Cardiac fibroblast (primary cell): ENCODE measurements at places on chromosomes 7 and 10.

GRCh38 chr7:73539709-73540108 lies 17.6 kb upstream of the BAZ1B start:
- DNase-seq = no peak

GRCh38 chr10:14543046-14543903 lies 212.6 kb upstream of the FRMD4A start:
- DNase-seq = peak; percentile 23

- DNase-seq = no peak
Measured at GRCh38 chr10:128147064-128147463, 20.8 kb upstream of the MKI67 start.

DNA sequence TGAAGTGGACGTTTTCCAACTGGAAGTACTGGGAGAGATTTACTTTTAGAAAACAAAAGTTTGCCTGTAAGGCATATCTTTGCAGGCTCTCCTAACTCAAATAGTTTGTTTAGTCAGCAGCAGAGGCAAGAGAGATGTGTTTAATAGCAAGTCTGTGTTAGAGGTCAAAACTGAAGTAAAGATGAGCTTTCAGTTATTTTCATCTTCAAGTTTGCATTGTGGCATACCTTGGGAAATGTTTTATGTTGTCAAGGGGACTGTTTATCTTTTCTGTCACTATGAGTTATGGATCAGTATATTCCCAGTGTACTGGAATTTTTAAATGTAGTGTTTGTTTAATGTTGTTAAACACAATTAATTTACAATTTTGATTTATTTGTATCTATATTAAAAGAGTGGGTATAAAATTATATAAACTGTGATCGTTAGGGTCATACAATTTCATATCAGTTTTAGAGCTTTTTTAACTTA lies 169.7 kb upstream of the PPP1R3A start:
- no peak for DNase-seq

- DNase-seq = peak; percentile 14
Measured at GRCh38 chr7:84207025-84207424, 12.4 kb upstream of the SEMA3A start.

- DNase-seq = no peak
Measured at GRCh38 chr7:36943591-36944435, 219.5 kb upstream of the AOAH start.

- no peak for DNase-seq
Measured at GRCh38 chr7:55518836-55519235, 53.5 kb downstream of the VOPP1 start.

DNA sequence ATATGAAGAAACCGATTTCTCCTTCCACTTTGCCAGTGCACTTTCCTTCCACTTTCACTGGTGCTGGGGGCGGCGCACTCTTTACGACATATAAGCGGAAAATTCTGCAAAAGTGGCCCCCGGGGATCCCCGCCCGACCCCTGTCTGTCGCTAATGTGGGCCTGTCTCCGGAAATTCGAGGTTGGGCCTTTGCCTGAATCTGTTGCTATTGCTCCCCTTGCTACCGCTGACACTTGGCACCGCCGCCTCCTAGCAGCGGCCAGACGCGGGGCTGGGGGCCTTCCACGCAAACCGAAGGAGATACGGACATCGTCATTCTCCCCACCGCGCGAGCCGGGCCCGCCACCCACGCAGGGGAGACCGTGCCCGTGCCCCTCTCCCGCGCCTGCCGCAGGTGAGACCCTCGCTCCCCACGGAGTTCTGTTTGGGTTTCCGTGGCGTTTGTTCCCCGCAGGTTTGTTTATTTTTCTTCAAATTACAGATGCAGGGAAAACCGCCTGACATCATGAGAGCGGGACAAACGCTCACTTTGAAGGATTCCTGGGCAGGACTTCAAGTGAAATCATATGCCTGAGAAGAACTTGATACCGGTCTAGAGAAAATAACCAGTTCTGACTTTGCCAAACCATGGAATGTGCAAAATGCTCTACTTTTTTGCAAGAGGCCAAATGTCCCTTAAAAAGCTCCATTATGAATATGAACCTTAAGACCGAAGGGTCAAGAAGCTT lies 5.0 kb downstream of the TWIST1 start:
- DNase-seq = peak; percentile 68

DNA sequence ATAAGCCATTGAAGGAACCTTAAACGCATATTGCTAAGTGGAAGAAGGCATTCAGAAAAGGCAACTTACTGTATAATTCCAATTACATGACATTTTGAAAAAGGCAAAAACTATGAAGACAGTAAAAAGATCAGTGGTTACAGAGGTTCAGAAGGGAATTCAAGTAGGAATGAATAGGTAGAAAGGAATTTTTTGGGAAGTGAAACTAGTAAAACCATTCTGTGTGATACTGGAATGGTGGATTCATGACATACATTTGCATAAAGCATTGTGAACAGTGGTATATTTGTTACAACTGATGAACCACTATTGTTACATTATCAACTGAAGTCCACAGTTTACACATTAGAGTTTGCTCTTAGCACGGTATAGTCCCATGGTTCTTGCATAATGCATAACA lies 114.2 kb upstream of the GPR22 start:
- DNase-seq = peak; percentile 18

GRCh38 chr10:58698777-58699356 lies 186.2 kb downstream of the BICC1 start:
- DNase-seq = peak; percentile 30

DNA sequence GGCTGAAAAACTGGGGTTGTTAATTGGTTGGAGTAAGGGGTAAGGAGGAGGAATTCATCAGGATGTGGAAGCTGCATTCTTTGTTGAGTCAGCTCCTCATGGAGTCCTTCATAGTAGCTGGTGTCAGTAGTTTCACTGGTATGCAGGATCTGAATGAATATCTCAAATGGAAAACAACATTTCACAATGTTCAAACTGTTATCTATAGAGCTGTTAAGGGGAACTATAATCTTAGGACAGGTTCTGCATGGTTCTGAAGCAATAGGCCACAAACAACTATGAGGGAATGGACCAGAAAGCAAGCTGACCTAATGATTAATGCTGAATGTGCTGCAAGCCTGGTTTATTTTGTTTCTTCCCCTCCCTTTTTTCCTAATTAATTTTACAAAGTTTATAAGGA lies 225.8 kb downstream of the IPMK start:
- no peak for DNase-seq

- DNase-seq = no peak
Measured at GRCh38 chr10:129179972-129180678, 286.9 kb upstream of the MGMT start.

DNA sequence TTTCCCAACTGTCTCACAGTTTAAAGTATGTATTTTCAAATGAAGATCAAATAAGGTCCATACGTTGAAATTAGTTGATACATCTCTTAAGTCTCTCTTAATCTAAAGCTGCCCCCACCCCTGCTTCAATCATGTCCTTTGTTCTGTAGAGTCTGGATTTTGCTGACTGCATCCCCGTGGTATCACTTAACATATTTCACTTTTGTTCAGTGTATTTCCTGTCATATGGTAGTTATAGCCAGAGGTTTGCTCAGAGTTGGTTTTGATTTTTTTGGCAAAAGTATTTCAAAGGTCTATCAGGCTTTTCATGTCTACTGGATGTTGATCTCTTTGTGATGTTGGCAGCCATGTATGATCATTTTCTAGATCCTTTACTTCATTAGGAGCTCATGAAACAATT lies 54.4 kb upstream of the ARID5B start:
- no peak for DNase-seq

GRCh38 chr10:11096422-11096821 lies 78.8 kb downstream of the CELF2 start:
- no peak for DNase-seq

- DNase-seq = no peak
Measured at GRCh38 chr7:87316097-87316700, 29.3 kb upstream of the CROT start.

DNA sequence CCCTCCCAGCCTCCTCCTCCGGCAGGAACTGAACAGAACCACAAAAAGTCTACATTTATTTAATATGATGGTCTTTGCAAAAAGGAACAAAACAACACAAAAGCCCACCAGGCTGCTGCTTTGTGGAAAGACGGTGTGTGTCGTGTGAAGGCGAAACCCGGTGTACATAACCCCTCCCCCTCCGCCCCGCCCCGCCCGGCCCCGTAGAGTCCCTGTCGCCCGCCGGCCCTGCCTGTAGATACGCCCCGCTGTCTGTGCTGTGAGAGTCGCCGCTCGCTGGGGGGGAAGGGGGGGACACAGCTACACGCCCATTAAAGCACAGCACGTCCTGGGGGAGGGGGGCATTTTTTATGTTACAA lies 83.3 kb downstream of the PAX2 start:
- DNase-seq = no peak

- DNase-seq = no peak
Measured at GRCh38 chr7:94748376-94748775, 92.4 kb upstream of the SGCE start.

DNA sequence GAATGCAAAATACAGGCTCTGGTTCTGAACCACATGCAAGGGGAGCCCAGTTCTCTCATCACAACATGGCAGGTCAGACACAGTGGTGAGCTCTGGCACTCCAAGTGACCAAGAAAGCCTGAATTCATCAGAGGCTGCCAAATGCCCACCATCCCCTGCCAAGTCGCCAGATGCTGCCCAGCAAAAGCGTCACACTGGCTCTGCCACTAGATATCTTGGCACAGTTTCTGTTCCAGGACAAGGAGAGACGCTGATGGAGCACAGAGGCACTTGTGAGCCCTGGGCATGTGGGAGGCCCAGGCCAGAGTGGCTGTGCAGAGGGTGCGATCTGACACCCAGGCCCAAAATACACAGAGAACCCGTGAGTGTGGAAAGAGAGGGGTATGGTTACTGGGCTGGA lies 57.8 kb downstream of the GAD2 start:
- no peak for DNase-seq

- no peak for DNase-seq
Measured at GRCh38 chr10:89869592-89870156, 168.3 kb downstream of the KIF20B start.

DNA sequence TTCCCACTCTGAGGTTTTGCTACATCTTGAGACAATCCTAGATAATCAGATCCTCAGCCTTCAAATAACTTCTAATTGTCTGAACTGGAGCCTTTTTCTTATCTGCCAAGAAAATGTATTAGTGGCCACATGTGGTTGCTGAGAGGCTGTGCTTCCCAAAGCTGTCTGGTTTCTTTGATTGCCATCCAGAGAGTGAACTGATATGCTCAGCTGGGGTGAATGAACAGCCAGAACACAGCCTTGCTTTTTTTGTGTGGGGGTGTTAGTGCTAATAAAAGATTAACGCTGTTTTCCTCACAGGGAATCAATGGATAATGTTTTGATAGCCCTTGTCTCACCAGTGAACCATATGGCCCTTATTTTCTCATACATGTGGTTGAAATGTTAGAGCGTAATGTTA lies 66.9 kb downstream of the BBS9 start:
- DNase-seq = no peak

GRCh38 chr10:92567952-92568600 lies 5.8 kb downstream of the IDE start:
- peak; percentile 59 for DNase-seq

DNA sequence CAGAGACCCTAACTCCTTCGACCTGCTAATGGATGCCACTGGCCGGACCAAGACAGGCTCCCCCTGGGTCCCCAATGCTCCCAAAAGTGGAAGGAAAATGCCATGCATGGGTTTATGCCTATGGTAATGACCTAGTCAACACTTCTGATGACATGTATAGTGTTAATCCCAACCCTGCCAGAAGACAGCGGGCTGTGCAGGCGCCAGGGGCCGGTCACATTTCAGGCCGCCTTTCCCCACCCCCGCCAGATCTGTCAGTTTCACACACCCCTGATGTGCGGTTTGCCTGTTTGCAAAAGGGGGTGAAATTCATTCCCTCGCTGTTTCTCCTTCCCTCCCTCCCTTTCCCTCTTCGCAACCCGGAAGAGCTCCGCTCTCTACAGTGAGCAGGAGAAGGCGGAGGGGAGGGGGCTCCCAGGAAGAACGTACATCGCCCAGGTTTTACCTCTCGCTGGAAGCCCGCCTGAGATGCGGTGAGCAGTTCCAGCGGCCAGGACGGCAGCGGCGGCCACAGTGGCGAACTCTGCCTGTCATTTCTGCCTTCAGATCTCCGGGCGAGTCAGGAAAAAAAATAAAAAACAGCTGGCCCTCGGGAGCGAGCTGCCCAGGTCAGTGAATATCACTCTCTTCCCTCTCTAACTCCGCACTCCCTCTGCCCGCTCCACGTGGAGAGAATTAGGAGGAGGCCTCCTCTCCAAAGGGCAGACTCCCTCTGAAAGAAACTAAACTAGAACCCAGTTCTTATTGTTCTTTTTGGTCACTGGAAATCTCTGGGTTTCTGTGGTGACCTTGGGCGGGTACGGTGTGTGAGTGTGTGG lies 9.4 kb upstream of the GATA3 start:
- DNase-seq = no peak

- DNase-seq = peak; percentile 48
Measured at GRCh38 chr10:113035732-113036312, 85.8 kb downstream of the TCF7L2 start.

GRCh38 chr7:24501009-24501408 lies 72.2 kb upstream of the PALS2 start:
- no peak for DNase-seq

DNA sequence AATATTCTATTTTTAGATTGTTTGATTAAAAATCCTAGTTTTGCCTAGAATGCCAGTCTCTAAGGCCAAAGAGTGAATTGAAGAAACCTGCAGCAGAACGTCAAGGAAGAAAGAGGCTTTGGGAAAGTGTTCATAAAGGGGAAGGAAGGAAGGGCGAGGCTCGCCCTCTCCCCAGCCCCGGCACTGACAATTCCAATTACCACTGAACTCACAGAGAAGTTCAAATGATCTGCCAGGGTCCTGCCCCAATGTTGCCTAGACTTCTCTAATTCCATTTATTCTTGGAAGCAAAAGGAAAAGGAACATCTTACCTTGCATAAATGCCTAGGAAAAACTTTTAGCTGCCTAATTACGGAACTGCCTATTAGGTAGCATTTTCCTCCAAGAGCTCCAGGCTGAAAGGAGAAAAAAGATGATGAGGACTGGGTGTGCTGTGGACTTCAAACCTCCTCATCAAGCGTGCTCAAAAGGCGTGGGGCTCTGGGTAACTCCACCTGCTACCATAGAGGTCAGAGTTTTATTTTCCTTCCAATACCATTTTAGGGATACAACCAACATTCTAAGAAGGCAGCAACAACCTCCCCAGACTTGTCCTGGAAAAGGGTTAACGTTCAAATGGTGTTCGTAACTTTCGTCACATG lies 134.5 kb downstream of the PKD1L1 start:
- no peak for DNase-seq

DNA sequence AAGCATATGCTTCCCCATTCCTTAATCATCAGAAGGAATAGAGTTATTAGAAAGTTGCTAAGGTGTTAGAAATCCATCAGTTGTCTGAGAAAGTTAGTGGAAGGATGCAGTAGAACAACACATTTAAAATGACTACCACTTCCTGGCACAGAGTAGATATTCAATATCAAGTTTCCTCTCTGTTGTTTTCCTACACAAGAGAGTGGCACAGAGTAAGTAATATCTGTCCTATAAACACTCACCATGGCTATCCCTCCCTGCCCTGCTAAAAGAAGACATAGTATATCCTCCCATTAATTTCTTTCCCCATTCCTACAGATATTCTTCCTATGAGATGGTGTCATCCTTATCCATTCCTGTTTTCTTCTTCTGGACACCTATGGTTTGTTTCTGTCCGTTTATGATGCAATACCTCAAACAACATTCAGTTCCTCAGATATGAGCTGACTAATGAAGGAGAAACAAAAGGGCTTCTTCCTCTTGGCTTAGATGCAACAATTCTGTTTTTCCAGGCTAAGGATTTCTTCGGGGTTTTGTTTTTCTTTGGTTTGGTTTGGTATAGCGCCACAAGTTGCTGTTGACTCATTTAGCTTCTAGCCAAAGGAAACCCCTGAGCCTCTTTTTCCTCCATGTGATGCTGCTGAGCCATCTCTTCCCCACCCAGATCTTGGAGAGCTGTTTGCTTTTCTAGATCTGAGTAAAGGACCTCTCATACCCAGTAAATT lies 32.9 kb upstream of the BPGM start:
- peak; percentile 100 for DNase-seq
